ENCODE measurements at places on chromosomes 3 and 15. TPM values are rescaled to one million over a fixed set of nuclear protein-coding genes. Genes with fewer than 3 reads are reported as not detected.

DNA sequence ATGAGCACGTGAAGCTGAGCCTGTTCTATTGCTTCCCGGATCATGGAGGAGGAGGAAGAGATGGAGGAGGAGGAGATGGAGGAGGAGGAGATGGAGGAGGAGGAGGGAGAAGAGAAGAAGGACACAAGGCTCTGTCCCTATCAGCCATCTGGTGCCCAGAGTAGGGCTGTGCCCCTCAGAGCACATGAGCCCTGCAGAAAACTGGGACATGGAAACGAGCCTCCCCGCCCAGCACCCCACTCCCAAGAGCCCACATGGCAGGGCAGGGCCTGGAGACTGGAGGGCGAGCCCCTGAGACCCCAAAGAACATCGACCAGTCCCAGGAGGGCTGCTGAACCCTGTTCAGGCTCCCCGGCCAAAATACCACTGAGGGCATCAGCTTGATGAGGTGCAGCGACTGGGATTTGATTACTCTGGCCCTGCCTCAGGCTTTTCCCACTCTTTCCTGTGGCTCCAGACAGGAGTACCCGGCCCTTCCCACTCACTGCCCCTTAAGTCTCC, 285.6 kb downstream of the UACA start:
- 0 out of 2 replicates have a peak, but pooled peaks cover 3% of the 10 kb centered on the region for H3K27me3 ChIP-seq
- no peak overlapping the region for H3K27ac ChIP-seq
- no peak for DNase-seq

- DNase-seq, result no peak
- H3K36me3 ChIP-seq, result peaks cover 2% of the 10 kb centered on the region
- H3K4me1 ChIP-seq, result no peaks in the 10 kb centered on the region
- H3K27ac ChIP-seq, result no peak overlapping the region
- H3K4me3 ChIP-seq, result no peak overlapping the region
These were observed 56.8 kb downstream of the CCR4 start for GRCh38 chr3:33008282-33008681.

The OTOL1 gene
- not detected for total RNA-seq

DNA sequence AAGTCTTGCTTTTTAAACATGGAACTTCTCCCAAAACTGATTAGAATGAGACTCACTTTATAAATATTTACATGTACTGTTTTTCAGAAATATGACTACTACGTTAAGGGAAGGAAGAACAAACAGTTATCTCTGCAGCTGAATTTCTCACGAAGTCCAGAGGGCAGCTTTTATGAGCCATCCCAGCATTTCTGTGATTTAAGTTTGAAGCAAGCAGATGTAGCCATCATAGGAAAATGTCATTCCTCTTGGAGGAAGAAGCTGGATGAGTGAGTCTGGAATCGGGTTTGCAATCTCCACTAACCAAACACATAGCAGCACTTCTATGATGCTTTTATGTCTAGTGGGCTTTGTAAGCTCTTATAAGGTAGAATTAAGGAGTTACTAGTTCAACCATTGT, 53.7 kb downstream of the SCN11A start:
- H3K27ac ChIP-seq, result no peak overlapping the region
- no peak overlapping the region for H3K4me3 ChIP-seq
- 0 out of 2 replicates have a peak, but pooled peaks cover 4% of the 10 kb centered on the region for H3K27me3 ChIP-seq

- no peak overlapping the region for H3K4me3 ChIP-seq
- H3K27ac ChIP-seq, result no peak overlapping the region
- no peaks in the 10 kb centered on the region for H3K4me1 ChIP-seq
- no peaks in the 10 kb centered on the region for H3K36me3 ChIP-seq
- no peaks in the 10 kb centered on the region for H3K27me3 ChIP-seq
These were observed 1085.2 kb upstream of the CADM2 start for GRCh38 chr3:83873550-83873949.

- no peak overlapping the region for H3K27ac ChIP-seq
- H3K4me3 ChIP-seq, result no peak overlapping the region
- H3K4me1 ChIP-seq, result no peaks in the 10 kb centered on the region
- H3K36me3 ChIP-seq, result no peaks in the 10 kb centered on the region
- no peak for DNase-seq
These were observed 366.4 kb upstream of the AGTR1 start for GRCh38 chr3:148331081-148331846.

DNA sequence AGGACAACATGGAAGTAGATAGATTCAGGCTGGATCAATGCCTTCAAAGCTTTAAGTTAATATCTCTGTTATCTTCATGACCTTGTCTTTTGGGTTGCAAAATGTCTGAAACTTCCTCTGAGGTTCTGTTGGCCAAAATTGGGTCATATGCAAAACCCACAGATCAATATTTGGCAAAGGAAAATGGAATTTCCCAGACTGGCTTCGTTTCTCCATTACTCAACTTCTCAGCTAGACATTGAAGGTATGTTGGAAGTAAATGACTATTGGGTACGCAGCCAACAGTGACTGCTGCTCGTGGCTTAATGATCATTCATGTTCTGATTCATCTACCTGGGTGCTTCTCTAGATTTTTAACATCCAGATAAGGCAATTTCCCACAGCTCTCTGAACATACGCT, 675.4 kb upstream of the SGO1 start:
- H3K36me3 ChIP-seq, result no peaks in the 10 kb centered on the region
- no peaks in the 10 kb centered on the region for H3K27me3 ChIP-seq
- H3K4me3 ChIP-seq, result no peak overlapping the region
- no peak overlapping the region for H3K27ac ChIP-seq
- no peaks in the 10 kb centered on the region for H3K4me1 ChIP-seq
- no peak for DNase-seq

DNA sequence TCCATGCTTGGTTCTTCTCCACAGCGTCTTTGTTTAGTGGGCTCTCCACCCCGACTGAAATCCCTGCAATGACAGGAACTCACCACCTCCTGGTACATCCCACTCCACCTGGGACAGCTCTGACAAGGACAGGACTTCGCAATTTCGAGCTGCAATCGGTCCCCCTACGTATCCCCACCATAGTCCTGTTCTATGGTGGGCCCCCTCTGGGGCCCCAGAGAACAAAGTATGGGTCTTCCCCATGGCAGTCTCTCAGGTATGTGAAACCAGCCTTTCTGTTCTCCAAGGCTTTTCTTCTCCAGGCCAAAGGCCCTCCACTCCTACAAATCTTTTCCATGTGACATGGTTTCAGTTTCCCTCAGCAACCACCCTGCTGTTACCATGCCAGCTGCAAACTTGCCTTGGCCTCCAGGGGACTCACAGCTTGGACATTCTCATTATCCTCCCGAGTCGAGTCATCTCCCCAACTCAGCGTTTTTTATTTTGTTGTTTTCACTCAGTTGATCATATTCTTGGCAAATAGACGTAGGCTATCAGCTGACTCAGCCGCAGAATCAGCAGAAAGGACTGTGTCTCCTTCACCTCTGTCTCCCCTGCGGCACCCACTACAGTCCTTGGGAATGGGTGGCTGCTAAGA, 233.3 kb downstream of the OPA1 start:
- no peak for DNase-seq
- no peaks in the 10 kb centered on the region for H3K36me3 ChIP-seq

GRCh38 chr15:63502843-63503738, 1.3 kb upstream of the USP3 start:
- peak overlapping the region; percentile 58 for H3K4me3 ChIP-seq
- no peaks in the 10 kb centered on the region for H3K27me3 ChIP-seq
- peak overlapping the region; percentile 94 for H3K27ac ChIP-seq
- peak; percentile 83 for DNase-seq
- no peaks in the 10 kb centered on the region for H3K36me3 ChIP-seq

- H3K4me1 ChIP-seq, result peaks cover 31% of the 10 kb centered on the region
- no peak overlapping the region for H3K27ac ChIP-seq
- H3K27me3 ChIP-seq, result no peaks in the 10 kb centered on the region
- no peak overlapping the region for H3K4me3 ChIP-seq
- H3K36me3 ChIP-seq, result no peaks in the 10 kb centered on the region
These were observed 78.6 kb downstream of the VGLL4 start for GRCh38 chr3:11565072-11565471.

DNA sequence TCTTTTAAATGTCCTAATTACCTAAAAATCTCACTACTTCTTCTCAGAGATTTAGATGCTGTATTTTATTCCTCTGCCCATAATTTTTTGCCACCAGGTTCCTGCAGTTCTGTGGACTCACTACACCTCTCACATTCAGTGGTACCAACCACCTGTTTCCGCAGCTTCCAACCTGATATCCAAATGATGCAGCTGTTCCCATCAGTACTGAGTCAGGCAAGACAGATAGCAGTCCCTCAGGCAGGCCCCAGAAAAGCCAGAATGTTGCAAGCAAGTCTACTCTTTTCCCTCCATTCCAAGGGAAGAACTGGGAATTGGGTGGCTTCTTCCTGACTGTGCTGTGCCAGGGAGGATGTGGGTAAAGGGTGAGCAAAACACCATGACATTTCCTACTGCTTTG, 39.0 kb downstream of the MNS1 start:
- no peak overlapping the region for H3K4me3 ChIP-seq
- H3K27ac ChIP-seq, result no peak overlapping the region
- no peaks in the 10 kb centered on the region for H3K4me1 ChIP-seq
- H3K27me3 ChIP-seq, result no peaks in the 10 kb centered on the region

The TM6SF1 gene
- total RNA-seq, result not detected

The BBX gene
- 55.6 TPM for total RNA-seq

DNA sequence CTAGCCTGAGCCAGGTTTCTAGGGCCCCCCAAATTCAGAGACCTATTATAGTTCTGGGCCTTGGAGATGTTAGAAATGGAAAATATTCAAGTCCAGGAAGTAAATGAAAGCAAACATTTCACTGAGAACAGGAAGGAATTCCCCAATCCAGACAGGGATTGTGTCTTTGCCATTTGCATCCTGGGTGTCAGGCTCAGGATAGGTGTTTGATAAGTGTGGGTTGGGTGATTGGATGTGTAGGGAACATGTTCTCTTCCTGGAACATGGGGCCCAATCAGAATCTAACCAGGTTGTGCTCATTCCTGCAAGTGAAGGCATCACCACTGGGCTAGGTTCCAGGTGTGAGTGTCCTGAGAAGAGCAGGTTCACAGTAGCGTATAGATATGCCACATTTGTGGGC, 14.6 kb upstream of the LRRC2 start:
- H3K4me3 ChIP-seq, result no peak overlapping the region
- no peak overlapping the region for H3K27ac ChIP-seq
- H3K27me3 ChIP-seq, result no peaks in the 10 kb centered on the region
- H3K36me3 ChIP-seq, result no peaks in the 10 kb centered on the region
- peaks cover 8% of the 10 kb centered on the region for H3K4me1 ChIP-seq

GRCh38 chr3:126181398-126181725, 976 bp upstream of the ALDH1L1 start:
- H3K36me3 ChIP-seq, result no peaks in the 10 kb centered on the region
- no peak for DNase-seq
- H3K27me3 ChIP-seq, result no peaks in the 10 kb centered on the region
- H3K27ac ChIP-seq, result no peak overlapping the region
- H3K4me3 ChIP-seq, result no peak overlapping the region

The TRIM42 gene
- total RNA-seq, result not detected

DNA sequence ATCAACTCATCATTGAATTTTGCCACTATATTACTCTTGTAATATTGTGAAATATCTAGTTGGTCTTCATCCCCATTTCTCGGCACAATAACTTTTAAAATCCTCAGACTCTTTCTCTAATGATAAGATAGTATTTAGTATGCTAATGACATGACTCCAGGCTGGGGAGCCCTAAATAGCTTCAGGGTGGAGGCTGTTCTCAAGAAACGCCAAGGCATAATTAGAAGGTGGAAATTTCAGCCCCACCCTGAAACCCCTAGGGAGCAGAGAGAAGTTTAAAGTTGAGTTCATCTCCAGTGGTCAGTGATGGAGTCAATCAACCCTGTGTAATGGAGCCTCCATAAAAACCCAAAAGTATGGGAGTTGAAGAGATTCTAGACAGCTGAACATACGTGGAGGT, 81.1 kb upstream of the SERPINI2 start:
- H3K27me3 ChIP-seq, result no peaks in the 10 kb centered on the region
- no peaks in the 10 kb centered on the region for H3K4me1 ChIP-seq
- H3K27ac ChIP-seq, result no peak overlapping the region

DNA sequence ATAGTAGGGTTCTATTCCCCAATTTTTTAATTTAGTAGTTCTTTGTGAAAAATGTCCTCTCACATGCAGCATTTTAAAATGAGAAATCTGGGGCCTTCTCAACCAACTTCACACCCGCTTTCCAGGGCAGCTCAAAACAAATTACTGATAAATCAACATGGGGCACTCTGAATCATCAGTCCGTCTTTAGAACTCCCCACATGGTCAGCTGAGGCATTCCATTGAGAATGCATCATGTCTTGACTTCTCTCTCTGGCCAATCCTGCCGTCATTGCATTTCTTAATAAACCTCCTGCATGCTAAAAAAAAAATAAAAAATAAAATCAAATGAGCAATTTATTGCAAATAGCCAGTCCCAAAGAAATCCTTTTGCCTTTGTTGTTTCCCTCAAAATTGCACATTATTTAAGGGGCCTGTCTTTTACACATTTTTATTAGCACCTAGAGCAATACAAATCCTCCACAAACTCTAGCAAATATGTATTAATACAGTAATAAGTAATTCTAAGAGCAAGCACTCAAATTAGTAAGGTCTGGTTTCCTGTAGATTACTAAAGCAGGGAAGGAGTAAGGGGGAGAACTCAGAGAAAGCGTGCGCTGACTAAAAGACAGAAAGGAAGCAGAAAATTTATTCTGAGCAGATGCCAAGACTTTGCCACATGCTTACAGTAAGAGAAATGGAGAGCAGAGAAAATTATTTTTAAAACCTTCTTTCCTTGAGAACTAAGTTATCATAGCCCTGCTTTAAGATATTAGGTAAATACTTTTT, 175.7 kb downstream of the TNIK start:
- DNase-seq, result peak; percentile 51
- H3K36me3 ChIP-seq, result no peaks in the 10 kb centered on the region
- no peaks in the 10 kb centered on the region for H3K27me3 ChIP-seq

The UQCC5 gene
- total RNA-seq, result 14.1 TPM

GRCh38 chr3:4207672-4208071, 95.5 kb upstream of the SETMAR start:
- no peak overlapping the region for H3K4me3 ChIP-seq
- DNase-seq, result no peak
- no peaks in the 10 kb centered on the region for H3K36me3 ChIP-seq
- H3K4me1 ChIP-seq, result no peaks in the 10 kb centered on the region
- H3K27me3 ChIP-seq, result no peaks in the 10 kb centered on the region

DNA sequence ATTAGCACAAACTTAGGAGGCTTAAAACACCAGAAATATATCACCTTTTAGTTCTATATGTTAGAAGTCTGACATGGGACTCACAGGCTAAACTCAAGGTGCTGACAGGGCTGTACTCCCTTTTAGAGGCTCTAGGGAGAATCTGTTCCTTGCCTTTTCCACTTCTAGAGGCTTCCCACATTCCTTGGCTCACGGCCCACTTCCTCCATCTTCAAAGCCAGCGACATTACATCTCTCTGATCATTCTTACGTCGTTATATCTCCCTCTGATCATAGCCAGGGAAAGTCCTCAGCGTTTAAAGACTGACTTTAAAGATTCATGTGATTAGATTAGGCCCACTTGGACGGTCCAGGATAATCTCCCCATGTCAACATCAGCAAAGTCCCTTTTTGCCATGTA, 166.3 kb downstream of the GREM1 start:
- H3K4me1 ChIP-seq, result peaks cover 3% of the 10 kb centered on the region
- H3K27me3 ChIP-seq, result no peaks in the 10 kb centered on the region
- H3K4me3 ChIP-seq, result no peak overlapping the region
